ENCODE measurements at places on chromosomes 7 and 10.

GRCh38 chr7:140898786-140899536 is 25.8 kb downstream of the BRAF start:
- no peak for DNase-seq

- no peak for DNase-seq
Observed at GRCh38 chr10:1054684-1055083, 1.5 kb upstream of the WDR37 start.

DNA sequence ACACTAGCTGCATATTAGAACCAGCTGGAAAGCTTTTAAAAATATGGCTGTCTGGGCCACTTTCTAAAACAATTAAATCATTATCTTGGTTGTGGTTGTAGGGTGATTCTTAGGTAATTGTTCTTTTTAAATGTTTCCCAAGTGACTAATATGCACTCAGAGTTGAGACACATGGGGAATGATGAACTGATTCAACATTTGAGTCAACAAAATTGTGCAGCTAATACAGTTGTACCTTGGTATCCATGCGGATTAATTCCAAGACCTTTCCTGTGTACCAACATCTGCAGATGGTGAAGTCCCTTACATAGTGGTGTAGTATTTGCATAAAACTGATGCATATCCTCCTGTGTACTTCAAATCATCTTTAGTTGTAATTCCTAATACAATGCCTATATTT is 242.2 kb downstream of the ATRNL1 start:
- no peak for DNase-seq

- no peak for DNase-seq
Observed at GRCh38 chr7:93941945-93942344, 20.4 kb downstream of the GNG11 start.

DNA sequence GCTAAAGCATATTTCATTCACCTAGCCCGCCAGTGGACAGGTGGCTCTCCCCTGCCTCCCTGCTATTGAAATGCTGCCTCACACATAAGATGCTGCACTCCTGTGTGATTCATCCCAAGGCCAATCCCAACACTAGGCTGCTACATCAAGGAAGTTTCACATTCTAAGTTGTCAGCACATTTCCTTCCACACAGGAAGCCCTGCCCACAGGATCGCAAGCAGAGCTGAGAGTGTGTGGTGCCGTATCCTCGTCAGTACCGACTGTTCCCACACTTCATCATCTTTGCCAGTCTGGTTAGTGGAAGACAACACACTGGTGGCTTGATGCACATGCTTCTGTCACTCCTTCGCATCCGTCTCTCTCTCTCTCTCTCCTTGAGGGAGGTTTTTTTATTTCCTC is 194.3 kb upstream of the PPP2R2D start:
- DNase-seq, result peak; percentile 22

DNA sequence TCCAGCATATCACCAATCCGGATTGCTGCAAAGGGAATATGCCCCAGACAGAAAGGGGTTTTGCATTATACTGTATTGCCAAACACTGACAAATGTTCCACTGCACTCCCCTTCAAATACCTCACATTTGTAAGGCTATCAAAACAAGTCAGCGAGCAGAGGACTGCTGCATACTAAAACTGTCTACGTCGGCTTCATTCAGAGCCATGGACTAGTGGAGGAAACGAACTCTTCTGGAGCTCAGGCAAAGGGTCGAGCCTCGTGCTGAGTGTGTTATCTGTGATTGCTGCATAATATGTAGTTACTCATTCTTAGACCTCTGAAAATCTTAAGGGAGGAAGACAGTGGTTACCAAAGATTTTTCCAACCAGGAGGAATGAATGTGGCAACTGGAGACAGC is 200.2 kb downstream of the DYNC1I1 start:
- DNase-seq, result no peak

- no peak for DNase-seq
Observed at GRCh38 chr7:4689151-4689550, 7.1 kb downstream of the FOXK1 start.

GRCh38 chr7:24899905-24900304 is 80.1 kb downstream of the OSBPL3 start:
- no peak for DNase-seq

DNA sequence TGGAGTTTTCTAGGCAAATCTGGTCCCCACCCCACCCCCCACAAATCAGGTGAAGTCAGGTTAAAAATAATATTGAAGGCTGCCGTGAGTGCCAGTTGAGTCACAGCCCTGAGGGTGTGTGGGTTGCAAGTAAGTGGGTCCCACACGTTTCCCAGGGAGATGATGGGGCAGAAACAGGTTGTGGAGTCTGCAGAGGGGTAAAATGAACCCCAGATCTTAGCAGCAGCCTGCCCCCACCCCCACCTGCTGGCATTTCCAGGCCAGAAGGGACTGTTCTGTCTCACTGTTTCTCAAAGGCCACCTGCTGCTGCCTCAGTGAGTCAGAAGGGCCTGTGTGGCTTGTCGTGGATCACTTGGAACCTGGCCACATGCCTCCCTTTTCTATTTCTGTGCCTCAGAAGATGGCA is 59.8 kb upstream of the SMNDC1 start:
- no peak for DNase-seq

GRCh38 chr10:95214369-95214768 is 20.3 kb downstream of the ACSM6 start:
- DNase-seq, result no peak

DNA sequence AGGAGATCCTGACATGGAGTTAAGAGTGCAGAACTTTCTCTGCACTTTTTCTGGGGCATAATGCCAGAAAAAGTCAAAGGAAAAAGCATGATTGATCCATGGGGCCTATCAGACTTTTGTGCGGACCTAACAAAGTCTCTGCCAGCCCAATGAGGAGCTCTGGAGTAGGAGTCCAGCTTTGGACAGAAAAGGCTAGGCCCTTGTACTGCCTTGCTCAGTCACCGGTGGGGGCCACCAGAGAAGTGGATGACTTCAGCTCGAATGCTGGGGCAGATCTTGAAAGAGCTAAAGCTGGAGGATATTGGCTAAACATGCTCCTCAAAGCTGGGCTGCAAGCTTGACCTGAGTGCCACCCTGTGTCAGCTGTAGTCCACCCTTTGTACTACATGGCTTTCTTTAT is 2.8 kb upstream of the ZC3HAV1 start:
- no peak for DNase-seq

GRCh38 chr7:17140406-17140805 is 158.0 kb upstream of the AHR start:
- DNase-seq, result no peak

GRCh38 chr7:127409629-127410028 is 17.1 kb upstream of the ZNF800 start:
- no peak for DNase-seq

DNA sequence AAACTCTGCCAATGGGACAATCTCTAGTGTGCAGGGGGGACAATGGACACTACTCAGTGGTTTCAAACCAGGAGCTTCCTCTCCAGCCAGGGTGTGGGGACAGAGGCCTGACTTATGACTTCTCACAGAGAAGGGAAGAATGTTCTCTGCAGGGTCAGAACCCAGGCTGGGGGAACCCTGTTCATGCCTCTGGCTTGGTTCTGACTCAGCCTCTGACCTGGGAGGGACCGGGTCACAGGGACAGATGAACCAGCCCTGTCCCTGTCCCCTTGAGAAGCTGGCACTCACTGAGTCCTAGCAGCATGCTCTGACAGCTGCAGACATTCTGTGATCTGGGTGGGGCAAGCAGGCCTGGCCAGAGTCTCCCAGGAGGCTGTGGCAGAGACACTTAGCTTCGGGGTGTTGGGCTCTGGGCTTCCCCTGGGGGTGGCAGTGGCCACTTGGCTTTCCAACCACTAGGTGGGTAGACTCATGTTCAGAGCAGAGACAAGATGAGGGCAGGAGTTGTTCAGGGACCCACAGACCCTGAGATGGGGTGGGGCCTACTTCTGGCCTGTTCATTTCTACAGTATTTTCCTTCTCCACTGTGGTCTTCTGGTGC is 13.6 kb downstream of the TSPAN15 start:
- no peak for DNase-seq

DNA sequence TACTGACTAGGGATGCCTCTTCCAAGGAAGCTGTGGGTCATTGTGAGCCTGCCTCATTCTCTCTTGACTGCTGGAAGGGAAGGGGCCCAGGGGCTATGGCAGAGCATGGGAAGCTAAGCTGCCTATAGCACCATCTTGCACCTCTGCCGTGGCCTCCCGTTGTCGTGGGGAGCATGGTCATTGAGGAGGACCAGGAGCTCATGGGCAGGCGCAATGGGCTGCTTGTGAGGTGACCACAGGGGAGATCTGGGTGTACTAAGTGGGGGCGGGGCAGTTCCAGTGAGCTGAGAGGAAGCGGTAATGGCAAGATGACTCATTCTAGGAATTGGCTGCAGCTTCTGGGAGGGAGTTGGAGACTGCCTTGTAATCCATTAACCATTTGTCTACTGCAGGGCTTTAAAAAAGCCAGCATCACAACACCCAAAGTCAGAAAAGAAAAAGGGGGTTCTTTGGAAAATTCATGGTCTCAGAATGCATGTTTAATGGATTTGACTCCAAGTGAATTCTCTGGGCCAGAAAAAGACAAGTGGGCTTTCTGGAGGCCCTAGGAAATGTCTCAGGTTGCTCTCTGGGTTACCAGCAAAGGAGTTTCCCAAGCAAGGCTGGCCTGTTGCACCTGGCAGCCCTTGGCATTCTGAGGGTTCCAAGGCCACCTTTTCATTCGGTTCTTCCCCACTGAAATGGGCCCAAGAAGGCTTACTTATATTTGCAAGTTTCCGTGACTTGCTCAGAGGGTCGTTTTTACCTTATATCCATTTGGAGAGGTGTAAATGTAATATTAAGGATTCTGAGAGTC is 3.6 kb downstream of the DUSP5 start:
- peak; percentile 93 for DNase-seq

- DNase-seq, result no peak
Observed at GRCh38 chr10:3877211-3878000, 92.4 kb upstream of the KLF6 start.

DNA sequence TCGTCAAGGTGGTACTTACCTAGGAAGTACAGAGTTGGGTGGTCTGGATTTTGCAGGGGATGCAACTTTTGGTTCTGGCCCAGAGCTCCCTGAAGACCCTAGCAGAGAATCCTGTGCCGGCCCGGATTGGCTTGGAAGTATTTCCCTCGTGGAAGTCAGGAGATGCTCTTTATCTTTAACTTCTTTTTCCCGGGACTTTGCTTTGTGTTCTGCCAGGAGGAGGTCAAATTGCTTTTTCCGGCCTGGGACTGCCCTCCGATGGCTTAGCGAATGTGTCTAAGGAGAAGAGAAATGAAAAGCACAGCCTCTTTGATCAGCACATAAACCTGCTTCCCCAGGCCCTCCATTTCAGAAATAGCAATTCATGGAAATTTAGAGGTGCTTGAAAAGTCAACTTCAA is 57.0 kb upstream of the EFCAB10 start:
- DNase-seq, result no peak

DNA sequence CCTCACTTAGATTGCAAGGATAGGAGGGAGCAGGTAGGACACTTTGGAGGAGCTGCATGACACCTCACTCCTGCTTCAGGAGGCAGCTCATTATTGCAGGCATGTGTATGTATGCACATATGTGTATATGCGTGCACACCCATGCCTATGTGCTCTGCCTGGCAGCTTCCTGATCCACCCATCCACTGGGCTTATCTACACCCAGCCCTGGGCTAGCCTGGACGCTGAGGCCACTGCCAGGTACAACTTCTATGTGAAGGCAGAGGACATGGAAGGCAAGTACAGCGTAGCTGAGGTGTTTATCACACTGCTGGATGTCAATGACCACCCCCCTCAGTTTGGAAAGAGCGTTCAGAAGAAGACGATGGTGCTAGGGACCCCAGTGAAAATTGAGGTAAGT is 13.3 kb downstream of the LRIT2 start:
- DNase-seq, result peak; percentile 67

- peak; percentile 33 for DNase-seq
Observed at GRCh38 chr10:71832967-71833366, 18.1 kb downstream of the PSAP start.

DNA sequence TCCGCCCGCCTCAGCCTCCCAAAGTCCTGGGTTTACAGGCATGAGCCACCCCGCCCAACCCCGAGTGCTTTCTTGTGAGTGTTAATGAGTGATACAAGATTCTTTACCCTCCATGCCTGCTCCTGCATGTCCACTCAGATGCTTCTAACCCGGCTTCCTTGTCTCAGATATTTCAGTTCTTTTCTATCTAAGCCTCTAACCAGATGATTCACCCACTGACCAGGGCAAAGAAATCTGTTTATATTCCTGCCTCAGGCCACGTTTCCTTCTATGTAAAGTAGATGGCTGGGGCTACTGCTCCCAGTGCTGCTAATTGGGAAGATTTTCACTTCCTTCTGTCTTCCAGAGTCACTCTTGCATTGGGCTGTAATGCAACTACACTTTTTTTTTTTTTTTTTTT is 395.1 kb upstream of the ANKRD30A start:
- DNase-seq, result no peak
